ENCODE measurements at places on chromosomes 16 and 17. TPM values are rescaled to one million over a fixed set of nuclear protein-coding genes. Genes with fewer than 3 reads are reported as not detected.

Gene KIF2B
- total RNA-seq: not detected

- no peak for DNase-seq
These were observed 16.3 kb downstream of the ADAD2 start for GRCh38 chr16:84207251-84207650.

- no peak for DNase-seq
These were observed 82.7 kb upstream of the CREBBP start for GRCh38 chr16:3963203-3963602.

- DNase-seq: no peak
These were observed 449.5 kb upstream of the PSMD7 start for GRCh38 chr16:73847090-73847489.

Gene SLC47A1
- 0.25 TPM for total RNA-seq
